Endothelial cell of umbilical vein (primary cell): ENCODE measurements at places on chromosomes 11 and 22. TPM values are rescaled to one million over a fixed set of nuclear protein-coding genes. Genes with fewer than 3 reads are reported as not detected.

Gene CD248
- not detected in 2 replicates for total RNA-seq

Gene POLD3
- 23.6 and 25.2 TPM in 2 replicates for total RNA-seq

Gene C22orf31
- not detected in 2 replicates for total RNA-seq

Gene DEPDC7
- total RNA-seq = 0.18 TPM in 1 of 2 replicates, not detected in the other

Gene MUC2
- total RNA-seq = not detected in 2 replicates

Gene IGSF22
- not detected in 2 replicates for total RNA-seq

Gene CCDC87
- 0.22 and 0.28 TPM in 2 replicates for total RNA-seq

Gene TUBA8
- 4.0 and 6.9 TPM in 2 replicates for total RNA-seq

Gene PRG3
- total RNA-seq = not detected in 2 replicates

Gene TRIM49
- total RNA-seq = not detected in 2 replicates

Gene CTSD
- total RNA-seq = 197 and 215 TPM in 2 replicates

Gene RAB3IL1
- 1.2 and 3.6 TPM in 2 replicates for total RNA-seq

Gene PNPLA3
- total RNA-seq = 12.1 and 12.3 TPM in 2 replicates

Gene CABP4
- 4.2 and 5.0 TPM in 2 replicates for total RNA-seq

Gene TYR
- not detected in 2 replicates for total RNA-seq

Gene OPCML
- not detected in 2 replicates for total RNA-seq

Gene KDELR3
- total RNA-seq = 28.6 and 40.2 TPM in 2 replicates

Gene ZNF215
- 2.9 and 6.0 TPM in 2 replicates for total RNA-seq

Gene HEPHL1
- not detected in 2 replicates for total RNA-seq

Gene SCGB1D2
- not detected in 2 replicates for total RNA-seq

Gene DDX17
- 377 and 393 TPM in 2 replicates for total RNA-seq

Gene TAGLN
- 17.9 and 20.8 TPM in 2 replicates for total RNA-seq

Gene VPREB1
- not detected in 2 replicates for total RNA-seq

Gene TMPRSS13
- total RNA-seq = 0.46 TPM in 1 of 2 replicates, not detected in the other

Gene XRCC6
- 309 and 313 TPM in 2 replicates for total RNA-seq

Gene PLCB3
- 60.4 and 61.1 TPM in 2 replicates for total RNA-seq

Gene TIGD3
- 0.27 TPM in 1 of 2 replicates, not detected in the other for total RNA-seq

Gene NDUFS3
- total RNA-seq = 91.8 and 99.7 TPM in 2 replicates
